Stimulated activated CD4-positive, alpha-beta T cell treated with anti-CD3 and anti-CD28 coated beads, Interleukin-2, amount 100 ng/mL, for 24 hours (primary cell): ENCODE measurements at places on chromosomes 6 and 20.
A peak's percentile ranks its signal among the peaks of the same experiment; 100 is the strongest.

GRCh38 chr6:131823276-131823902, 15.6 kb downstream of the ENPP1 start:
- DNase-seq, result no peak

DNA sequence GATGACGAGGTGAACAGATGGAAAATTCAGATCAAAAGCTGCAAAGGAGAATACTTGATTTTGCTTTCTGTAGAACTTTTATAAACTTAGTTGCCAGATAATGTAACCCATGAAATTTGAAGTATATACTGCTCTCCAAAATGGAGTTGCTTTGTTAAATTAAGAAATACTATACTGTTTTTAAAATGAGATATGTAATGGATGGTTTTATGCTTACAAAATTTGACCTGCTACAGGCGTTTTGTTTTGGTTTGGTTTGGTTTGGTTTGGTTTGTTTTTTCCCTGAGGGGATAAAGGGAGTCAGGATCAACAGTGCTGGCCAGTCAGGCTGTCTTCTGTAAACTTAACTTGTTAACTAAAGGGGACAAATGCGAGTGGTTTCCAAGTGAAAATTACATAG, 55.6 kb upstream of the KIF25 start:
- no peak for DNase-seq

- peak; percentile 72 for DNase-seq
Observed at GRCh38 chr6:34243901-34244884, 4.6 kb downstream of the SMIM29 start.

- peak; percentile 23 for DNase-seq
Observed at GRCh38 chr6:159790956-159791598, 810 bp downstream of the MRPL18 start.

DNA sequence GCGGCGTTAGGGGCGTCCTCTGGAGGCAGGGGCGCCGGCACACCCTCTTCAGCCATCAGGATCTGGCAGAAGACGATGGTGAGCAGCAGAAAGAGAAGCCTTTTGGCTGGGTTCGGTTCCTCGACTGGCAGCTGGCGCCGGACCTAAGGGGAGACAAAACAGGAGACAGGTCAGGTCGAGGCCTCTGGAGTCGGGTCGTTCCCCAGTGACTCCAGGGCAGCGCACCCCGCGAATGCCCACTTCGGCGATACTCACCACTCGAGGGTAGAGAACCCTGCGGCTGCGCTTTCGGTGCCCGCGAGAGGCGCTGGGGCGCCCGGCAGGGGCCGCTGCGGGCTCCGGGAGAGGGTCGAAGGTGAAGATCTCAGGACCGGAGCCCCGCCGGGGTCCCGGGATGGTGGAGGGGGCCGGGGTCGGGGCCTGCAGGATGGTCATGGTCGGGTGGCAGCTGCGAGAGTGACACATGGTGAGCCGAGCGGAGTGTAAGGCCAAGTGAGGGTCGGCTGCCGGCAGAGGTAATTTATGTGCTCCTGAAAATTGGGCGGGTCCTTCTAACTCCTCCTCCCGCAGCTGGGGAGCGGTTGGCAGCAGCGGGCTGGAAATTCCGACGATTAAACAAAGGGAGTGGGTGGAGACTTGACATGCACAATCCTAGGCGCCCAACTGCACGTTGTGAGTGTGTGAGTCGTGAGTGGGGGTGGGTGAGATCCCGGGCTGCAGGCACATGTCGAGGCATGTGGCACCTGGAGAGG, at the start of gene IER3:
IER3 (minus strand) TSS at position 494 of the 752 bp plus-strand sequence; CDS start at position 465, 29 bp downstream.
- DNase-seq, result peak; percentile 85

DNA sequence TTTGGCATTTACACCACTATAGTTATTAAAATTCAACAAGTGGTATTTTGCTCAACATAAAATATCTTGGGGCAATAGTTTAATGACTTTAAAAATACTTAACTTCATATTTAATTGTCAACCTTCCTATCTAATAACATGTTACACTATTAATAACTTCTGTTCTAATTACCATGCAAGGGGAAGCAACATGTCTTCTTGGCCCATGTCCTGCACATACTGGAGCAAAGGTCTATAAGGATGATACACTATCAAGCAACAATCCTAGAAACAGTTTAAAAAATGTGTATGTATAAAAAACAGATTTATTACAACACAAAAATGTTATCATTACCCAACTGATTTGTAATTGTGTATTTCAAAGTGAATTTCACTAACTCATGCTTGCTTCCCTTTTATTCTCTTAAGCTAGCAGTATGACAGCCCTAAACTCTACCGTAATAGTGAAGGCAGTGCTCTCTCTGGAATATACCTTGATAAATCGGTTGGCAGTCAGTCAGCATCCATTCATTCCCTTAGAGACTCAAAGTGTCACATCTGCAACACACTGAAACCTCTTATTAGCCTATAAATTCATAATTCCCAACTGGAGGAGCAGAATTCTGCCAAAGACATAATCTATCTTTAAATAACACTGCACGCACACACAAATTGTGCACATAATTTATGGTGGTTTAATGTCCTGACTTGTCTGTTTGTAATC, 18.3 kb downstream of the CCNC start:
- DNase-seq, result no peak

DNA sequence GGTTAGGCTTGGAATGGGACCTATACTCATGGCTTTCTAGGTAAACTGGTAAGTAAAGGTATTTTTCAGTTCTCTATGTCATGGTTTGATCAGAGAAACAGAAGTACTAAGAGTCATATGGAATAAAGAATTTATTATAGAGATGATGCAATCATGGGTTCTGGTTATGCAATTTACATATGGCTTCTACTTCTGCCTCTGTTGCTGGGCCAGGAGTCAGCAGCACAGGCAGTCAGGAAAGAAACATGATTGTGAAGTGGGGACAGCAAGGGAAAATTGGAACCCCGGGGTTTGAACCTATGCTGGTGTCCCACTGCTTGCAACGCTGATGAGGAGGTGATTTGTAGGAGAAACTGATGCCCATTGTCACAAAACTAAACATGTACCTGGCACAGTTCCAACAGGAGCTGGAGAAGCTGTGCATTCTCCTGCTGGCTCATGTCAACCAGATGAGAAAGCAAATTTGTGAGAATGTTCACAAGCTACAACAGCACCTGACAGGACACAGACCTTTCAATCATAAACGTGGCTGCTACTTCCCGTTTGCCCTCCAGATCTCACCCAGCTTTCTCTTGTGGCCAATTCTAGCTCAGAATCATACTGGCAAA, 887.1 kb downstream of the TFAP2A start:
- no peak for DNase-seq

- DNase-seq, result no peak
Observed at GRCh38 chr20:18496042-18496441, 983 bp downstream of the RBBP9 start.

DNA sequence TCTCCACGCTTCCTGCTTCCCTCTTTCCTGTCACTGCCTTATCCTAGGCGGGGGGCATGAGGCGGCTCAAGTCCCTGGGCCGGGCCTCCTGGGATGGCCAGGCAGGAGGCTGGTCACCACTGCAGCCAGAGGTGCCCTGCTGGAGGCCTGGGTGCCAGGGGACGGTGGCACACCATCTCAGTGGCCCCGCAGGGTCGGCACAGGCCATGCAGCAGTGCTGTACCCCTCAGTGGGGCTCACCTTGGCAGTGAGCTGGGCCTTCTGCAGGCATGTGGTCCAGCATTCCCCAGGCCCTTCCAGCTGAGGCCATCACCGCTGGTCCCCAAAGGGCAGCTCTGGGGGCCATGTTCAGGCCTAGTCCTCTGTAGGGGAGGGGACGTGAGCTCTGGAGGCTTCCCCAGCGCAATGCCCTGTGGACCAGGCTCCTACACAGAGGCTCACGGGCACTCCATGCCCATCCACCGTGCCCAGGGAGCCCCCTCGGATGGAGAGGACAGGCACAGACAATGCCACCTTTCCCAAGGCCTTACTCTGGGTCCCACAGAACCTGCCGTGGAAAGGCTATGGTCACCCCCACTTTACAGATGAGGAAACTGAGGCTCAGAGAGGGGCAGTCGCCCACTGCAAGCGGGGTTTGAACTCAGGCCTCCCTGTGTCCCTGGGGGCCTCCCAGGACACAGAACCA, 123.8 kb downstream of the TAF4 start:
- DNase-seq, result no peak

GRCh38 chr6:72636215-72636614, 14.4 kb downstream of the KCNQ5 start:
- no peak for DNase-seq

- no peak for DNase-seq
Observed at GRCh38 chr6:162151021-162151665, 576.4 kb downstream of the PRKN start.

DNA sequence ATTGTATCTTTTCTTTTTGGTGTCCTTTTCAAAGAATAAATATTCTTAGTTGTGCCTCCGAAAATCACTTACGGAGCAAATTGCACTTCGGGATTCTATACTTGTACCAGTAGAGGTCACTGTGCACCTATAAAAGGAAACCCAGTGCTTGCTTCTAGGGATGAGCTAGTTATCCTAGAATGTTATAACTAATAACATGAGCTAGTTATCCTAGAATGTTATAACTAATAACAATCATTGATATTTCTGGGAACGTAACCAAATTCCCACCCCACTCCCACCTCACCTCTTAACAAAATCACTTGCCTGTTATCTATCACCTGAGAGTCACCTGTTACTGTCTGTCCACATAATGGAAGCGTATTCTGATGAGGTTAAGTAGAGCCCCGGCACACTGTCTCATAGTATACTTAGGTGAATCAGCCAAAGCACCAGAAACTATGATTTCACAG, 126.9 kb upstream of the TIAM2 start:
- DNase-seq, result no peak

GRCh38 chr6:130558131-130558530, 192.3 kb downstream of the TMEM200A start:
- DNase-seq, result no peak

DNA sequence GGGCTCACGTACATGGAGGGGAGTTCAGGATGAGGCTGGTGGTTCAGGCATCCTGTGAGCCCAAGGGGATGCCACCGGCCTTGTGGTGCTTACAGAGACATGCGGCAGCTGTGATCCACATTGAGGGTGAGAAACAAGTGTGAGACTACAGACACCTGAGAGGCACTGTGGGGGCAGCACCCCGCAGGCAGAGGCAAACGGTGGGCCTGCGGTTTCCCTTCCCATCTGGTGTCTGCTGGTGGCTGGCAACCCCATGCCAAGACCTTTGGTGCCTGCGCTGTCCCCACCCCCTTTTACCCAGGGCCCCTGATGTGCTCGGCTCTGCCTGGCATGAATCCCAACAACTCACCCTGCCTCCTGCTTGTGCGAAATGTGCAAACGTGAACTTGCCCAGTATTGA, 42.0 kb downstream of the ERMARD start:
- DNase-seq, result no peak
